Hindlimb muscle (tissue), 1 donor: ENCODE measurements at places on chromosomes 7 and 10.

DNA sequence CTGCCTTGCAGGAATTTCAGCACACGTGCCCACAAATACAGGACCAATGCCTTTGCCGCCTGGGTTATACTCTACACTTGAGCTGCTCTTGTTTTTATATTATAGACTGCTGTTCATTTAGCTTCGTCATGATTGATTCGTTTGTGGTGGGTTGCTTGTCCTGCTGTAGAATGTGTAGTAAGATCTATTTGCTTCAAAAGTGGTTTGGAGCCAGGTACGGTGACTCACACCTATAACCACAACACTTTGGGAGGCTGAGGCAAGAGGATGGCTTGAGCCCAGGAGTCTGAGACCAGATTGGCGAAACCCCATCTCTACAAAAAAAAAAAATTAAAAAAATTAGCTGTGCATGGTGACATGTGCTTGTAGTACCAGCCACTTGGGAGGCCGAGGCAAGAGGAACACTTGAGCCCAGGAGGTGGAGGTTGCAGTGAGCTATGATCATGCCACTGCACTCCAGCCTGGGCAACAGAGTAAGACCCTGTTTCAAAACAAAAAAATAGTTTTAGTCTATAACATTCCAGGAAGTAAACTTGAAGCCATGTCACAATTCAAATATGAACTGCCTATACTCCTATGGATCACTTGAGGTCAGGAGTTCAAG is 9.0 kb upstream of the RHBDD2 start:
- no peak for DNase-seq

GRCh38 chr7:54349229-54349628 is 192.9 kb upstream of the VSTM2A start:
- no peak for DNase-seq

DNA sequence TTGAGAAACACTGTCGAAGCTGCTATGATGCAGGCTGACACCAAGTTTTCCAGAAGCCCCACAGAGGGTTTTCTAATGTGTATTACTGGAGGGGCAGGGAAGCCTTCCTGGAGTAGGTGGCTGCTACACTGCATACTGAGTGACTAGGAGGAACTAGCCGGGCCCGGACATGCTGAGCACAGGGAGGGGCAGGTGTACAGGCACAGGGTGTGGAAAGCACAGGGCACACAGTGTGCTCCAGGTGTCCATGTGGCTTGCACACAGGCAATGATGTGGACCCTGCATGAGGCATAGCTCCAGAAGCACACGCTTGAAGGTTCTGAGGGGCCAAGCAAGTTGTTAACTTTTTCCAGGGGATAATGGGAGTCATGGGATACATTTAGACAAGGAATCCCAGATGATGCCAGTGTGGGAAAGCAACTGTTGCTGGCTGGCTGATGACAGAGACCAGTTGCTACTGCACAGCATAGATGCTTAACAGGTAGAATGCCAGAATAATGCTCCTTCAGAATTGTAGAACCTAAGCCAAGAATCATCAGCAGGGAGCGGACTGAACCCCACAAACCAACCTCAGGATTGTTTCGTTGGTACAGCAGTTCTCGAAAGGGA is 14.6 kb downstream of the DHX32 start:
- DNase-seq = no peak

DNA sequence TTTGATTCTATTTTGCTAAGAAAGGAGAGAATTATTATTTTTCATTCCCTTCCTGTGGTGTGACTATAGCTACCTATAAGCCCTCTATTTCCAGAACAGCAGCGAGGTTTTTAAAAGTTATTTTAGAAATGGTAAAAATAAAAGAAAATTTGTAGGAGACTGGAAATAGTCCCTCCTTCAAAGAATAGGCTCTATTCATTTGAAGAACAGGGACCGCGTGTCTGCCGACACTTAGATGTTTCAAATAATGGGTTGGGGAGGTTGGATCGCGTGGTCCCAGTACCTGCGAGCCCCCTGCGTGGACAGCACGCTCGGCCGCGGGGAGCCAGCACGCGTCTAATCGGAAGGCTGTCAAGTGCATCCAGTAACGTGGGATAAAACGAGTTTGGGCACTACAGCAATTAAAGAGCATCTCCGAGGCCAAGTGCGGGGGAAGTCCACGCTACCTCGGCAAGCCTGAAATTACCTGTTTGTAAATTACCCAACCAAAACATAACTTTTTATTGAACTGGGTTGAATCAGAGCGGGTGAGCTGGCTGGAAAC is 1.0 kb downstream of the CACNA2D1 start:
- DNase-seq = no peak

DNA sequence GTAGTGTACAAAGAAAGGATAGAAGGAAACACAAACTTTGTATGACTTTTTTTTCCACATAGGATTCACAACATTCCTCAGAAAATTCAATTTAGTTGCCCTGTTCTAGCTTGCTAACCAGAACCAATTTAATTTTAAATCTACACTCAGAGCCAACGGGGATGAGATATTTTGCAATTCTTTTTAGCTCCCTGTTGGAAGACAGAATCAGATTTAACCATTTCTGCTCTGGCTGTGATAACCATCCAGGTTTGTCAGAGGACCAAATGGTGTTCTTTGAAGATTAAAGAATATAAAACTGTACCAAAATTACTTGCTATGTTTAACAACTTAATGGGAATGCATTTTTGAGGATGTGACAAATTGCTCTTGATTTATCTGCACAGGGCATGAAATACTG is 319.7 kb downstream of the HPSE2 start:
- no peak for DNase-seq

DNA sequence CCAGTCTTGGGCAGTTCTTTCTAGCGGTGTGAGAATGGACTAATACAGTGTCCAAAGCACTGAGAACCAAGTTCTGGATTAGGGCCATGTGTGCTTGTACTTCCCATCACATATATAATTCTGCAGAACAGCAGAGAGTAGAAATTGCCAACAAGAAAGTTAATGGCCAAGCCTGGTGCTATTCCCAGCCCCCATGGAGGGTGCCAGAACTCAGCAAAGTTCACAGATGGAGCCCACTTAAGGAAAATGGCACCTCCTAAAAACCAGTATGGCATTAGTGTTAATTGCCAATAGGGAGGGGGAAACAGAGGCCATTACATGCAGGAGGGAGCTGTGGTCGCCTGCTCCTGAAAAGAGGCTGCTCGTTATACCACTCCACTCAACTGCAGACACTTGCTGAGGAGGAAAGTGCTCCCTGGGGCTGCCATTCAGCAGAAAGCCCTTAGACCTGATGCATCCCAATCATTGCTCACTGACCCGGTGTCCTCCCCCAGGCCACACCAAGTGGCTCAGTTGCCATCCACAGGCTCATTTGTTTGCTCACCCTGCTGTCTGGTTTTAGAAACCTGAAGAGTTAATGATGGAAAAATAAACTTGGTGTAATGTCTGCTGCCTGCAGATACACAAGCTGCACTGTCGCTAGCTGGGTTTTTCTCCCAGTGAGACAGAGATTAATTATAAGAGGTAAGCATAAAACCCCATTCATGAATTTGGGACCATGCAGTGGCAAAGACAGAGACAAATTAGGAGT is 280.6 kb downstream of the GFRA1 start:
- no peak for DNase-seq

DNA sequence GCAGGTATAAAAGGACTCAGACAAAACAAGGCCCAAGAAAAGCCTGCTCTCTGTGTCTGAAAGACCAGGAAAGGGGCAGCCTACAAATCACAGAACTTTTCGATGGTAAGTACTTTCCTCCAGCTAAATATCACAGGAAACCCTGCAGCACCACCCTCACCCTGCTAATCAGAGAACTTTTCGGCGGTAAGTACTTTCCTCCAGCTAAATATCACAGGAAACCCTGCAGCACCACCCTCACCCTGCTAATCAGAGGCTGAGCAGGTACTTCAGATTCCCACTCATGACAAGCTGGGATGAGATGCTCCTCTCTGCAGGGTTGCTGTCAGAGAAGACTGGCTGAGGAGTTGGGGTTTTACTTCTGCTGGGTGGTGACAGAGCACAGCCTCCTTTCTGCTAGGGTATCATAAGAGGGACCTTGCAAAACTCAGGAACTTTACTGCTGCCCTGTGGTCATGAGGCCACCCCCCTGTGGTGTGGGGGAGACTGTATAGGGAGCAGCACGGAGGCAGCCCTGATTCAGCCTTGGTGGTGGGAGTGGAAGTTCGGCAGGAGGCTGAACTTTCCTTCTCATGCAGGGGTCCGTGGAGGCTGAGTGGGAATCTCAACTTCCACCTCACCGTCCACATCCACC is 7.2 kb downstream of the WDR37 start:
- no peak for DNase-seq

GRCh38 chr10:6242089-6242488 is 39.4 kb downstream of the PFKFB3 start:
- no peak for DNase-seq

- DNase-seq = no peak
These were observed 392.8 kb downstream of the DNAJB6 start for GRCh38 chr7:157729566-157729965.

DNA sequence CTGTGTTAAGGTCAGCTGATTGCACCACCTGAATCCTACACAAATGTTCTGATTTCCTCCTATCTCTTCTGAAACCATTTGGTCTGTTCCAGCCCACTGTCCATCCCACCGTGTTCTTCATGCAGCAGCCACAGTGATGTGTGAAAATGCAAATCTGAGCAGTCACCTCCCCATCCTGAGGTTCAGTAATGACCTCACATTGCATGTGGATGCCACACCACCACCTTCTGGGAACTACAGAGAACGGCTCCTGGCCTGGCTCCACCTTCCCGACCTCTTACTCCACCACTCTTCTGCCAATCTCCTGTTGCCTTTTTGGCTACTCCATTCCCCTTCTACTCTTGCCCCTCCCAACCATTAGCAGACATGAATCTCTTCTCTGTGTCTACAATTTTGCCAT is 244.4 kb downstream of the TNS3 start:
- DNase-seq = no peak

- DNase-seq = peak; percentile 26
These were observed 111.2 kb downstream of the GALNT11 start for GRCh38 chr7:152136686-152137085.

GRCh38 chr10:76297780-76298281 is 866.4 kb downstream of the LRMDA start:
- DNase-seq = no peak

DNA sequence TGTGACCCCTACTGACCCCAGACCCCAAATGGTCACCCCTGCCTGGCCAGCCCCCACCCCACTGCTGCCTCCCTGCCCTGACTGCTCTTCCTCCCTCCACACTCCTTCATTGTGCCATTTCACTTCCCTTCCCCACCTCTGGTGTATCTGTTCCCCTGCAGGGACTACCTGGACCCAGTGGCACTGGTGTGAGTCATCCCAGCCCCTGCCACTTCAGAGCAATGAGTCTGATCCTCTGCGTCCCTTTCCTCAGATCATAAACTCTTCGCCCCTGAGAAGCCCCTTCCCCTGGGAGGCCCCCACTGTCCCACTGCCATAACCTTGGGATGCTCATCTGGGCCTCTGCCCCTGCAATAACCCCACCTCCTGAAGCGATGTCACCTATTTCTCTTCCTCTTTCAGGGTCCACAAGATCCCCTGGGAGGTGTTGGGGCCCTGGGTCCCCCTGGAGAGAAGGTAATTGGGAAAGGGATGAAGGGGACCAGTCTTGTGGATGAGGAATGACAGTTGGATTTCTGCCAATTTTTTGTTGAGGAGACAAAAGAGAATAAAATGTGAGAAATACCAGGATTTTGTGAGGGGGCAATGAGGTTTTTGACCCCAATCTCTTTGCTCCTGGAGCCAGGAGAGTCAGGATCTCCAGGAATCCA is 19.1 kb upstream of the VOPP1 start:
- no peak for DNase-seq

DNA sequence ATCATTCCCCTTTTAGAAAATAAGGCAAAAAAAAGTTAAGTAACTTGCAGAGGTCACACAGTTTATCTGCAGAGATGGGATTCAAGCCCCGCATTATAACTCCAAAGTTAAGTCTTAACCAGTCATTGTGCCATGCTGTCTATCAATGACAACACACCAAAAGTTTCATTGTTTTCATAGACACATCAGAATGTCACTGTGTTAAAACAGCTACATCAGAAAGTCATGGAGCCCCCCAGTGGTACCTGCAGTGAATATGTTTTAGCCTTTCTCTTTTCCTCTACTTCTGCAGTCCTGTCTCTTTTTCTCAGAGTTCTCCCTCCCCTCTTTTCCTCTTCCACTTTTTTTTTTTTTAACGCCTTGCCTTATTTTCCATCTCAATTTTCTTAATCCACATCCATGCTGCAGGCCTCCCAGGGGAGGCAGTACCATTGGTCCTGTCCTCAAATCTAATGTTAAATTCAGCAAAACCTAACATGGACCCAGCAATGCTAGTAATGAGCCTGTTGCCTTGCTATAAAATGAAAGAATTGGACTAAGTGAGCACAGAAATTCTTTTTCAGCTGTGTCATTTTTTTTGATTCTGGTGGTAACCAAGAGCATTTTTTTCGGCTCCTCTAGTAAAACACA is 3.8 kb upstream of the NRCAM start:
- DNase-seq = peak; percentile 14

GRCh38 chr7:157897681-157898080 is 560.9 kb downstream of the DNAJB6 start:
- no peak for DNase-seq

- no peak for DNase-seq
These were observed 195.1 kb upstream of the FZD1 start for GRCh38 chr7:91069146-91069545.

GRCh38 chr7:97871659-97872024 is 566 bp downstream of the ASNS start:
- no peak for DNase-seq

DNA sequence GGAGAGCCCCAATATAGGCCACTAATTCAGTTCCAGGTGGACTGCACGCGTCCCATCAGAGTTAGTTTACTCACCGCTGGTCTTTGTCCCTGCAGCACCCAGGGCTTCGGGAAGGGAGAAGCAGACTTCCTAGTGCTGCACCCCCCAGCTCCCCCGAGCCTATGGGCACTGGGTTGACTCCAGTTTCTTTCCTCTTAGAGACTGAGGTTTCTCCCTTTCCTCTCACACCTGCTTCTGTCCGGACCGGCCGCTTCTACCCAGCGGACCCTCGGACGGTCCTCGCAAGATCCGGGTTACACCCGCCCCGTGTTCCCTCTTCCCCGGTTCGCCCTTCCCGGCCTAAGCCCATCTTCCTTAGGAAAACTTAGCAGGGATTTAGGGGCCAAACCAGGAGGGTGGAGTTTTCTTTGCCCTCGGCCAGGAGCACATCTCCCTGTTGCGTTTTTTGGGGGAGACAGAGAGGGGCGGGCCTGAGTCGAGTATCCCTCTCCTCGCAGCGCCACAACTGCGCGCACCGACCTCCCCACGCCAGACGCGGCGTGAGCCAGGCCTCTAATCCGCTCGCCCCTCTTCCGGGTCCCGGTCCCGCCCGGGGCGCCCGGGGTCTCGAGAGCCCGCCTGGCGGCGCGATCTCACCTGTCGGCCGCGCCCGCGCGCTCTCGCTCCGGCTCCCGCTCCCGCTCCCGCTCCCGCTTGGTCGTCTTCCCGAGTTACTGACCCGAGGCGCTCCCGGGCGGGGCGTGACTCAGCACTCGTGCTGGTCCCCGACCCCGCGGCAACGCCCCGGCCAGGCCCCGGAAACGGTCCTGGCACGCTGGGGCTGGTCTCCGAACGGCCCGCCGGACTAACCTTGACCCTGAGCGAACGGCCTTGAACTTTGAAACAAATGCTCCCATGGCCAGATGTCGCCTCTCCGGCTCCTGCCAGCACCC is at the start of gene AIFM2:
TSS of gene AIFM2 (minus strand) at position 728 of the 932 bp plus-strand sequence. CDS start 8,741 bp downstream, outside the sequence.
- peak; percentile 65 for DNase-seq

GRCh38 chr7:155577509-155577905 is 31.1 kb upstream of the CNPY1 start:
- DNase-seq = no peak
